T-helper 22 cell (primary cell): ENCODE measurements at places on chromosomes 2 and 18.

- no peak for DNase-seq
Measured at GRCh38 chr2:232088771-232089170, 127.3 kb downstream of the DIS3L2 start.

- DNase-seq, result no peak
Measured at GRCh38 chr2:48221846-48222516, 308.0 kb upstream of the STON1 start.

DNA sequence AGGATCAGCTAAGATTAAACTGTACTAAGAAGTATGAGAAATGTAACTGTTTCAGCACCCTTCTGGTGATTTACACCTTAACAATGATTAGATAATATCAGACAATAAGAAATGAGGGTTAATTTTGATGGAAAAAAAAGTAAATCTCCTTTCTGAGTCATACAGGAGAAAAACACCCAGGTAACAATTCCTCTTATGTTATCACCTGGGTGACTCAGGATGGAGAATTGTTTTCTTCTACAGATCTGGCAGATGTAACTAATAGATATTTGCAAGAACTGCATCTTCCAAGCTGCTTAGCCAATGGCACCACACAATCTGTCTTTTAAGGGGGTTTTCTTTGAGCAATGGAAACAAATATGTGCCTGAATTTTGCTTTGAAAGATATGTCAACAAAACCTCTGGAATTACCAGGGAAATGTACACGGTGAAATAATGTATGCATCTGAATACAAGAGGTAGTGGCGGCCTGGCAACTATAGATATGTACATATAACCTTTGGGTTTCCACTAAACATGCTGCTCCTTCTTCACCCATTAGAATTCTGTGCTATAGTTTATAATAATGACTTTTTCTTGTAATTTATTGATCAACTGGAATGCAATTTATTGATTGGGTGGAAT, 407.9 kb downstream of the CPS1 start:
- DNase-seq, result no peak

- no peak for DNase-seq
Measured at GRCh38 chr2:28658369-28658768, 93.3 kb upstream of the PPP1CB start.

DNA sequence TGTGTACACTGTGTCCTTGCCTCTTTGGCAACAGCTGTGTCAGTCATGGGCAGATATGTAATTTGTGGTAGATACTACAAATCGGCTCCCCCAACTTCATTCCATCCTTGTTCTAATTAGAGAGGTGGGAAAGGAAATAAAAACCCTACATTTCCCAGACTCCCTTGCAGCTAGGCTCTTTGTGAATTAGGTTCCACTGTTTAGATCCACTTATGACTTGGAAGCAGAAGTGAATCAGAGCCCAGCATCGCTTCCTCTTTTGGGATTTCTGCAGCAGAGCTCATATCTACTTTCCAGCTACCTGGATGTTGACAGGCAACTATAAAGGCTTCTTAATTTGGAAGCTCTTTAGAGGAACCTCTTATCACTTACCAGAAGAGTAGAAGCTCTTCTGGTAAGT, 34.1 kb upstream of the NARS1 start:
- DNase-seq, result no peak

- no peak for DNase-seq
Measured at GRCh38 chr2:4265936-4266335, 562.6 kb downstream of the DCDC2C start.

GRCh38 chr18:65938592-65939372, 188.0 kb downstream of the CDH7 start:
- DNase-seq, result no peak

- DNase-seq, result no peak
Measured at GRCh38 chr2:217466805-217467204, 536.0 kb downstream of the TNS1 start.

DNA sequence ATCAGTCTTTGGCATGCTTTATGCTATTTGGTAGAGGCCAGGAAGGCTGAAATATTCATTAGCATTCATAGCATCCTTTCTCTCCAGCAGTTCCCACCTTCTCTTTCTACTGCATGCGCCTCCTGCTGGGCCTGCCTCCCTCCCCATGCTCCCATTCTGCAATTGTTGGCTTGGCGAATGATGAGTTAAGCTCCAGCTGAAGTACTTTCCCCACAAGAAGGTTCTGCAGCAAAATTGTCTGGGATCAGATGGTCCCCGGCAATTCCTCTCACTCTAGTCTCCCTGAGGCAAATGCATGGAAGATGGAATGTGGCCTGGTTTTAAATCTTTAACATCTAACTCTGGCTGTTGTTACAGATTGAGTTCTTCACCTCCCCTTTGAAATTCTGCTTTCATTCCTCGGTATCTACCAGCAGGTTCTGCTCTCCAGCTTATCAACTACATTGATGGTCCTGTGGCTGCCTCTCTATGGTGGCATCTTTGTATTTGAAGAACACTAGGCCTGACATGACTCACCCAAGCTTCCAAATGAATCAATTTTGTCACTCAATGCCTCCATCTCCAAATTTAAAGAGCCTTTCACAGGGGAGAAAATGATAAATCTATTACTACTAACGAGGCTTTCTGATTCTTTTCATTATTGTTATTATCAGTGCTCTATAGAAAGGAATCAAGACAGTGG, 55.9 kb downstream of the KCTD18 start:
- no peak for DNase-seq

DNA sequence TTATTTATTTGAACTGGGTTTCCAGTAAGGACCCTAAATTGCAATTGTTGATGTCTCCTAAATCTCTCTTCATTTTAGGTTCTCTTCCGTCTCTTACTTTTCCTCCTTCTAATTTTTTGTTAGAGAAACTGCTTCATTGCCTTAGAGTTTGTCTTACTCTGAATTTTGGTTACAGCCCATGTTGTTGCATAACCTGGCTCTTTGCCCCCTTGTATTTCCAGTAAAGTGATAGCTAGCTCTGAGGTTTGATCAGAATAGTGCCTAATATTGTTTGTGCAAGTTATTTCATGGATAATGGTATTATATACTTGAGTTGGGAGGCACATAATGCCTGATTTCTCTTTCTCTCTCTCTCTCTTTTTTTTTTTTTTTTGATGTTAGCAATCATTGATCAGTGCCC, 71.8 kb downstream of the MGAT5 start:
- DNase-seq, result no peak

- no peak for DNase-seq
Measured at GRCh38 chr2:150449856-150450255, 37.6 kb downstream of the RND3 start.

DNA sequence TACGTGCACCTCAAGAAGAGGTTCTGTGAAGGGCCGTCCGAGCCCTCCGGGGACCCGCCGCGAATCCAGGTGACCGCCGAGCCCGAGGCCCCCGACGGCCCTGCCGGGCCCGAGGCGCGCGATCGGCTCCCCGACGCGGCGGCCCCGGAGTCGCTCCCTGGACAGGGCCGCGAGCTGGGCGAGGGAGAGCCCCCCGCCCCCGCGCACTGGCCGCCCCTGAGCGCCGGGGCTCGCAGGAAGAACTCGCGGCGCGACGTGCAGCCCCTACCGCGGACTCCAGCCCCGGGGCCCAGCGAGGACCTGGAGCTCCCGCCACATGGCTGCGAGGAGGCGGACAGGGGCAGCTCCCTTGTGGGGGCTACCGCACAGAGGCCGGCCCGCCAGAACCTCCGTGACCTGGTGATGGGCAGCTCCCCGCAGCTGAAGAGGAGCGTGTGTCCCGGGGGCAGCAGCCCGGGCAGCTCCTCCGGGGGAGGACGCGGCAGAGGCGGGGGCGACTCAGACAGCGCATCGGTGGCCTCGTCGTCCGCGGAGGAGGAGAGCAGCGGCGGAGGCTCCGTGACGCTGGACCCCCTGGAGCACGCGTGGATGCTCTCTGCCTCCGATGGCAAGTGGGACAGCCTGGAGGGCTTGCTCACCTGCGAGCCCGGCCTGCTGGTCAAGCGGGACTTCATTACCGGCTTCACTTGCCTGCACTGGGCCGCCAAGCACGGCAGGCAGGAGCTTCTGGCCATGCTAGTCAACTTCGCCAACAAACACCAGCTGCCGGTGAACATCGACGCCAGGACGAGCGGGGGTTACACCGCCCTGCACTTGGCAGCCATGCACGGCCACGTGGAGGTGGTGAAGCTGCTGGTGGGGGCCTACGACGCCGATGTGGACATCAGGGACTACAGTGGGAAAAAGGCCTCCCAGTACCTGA, 812 bp downstream of the SOWAHC start:
- DNase-seq, result no peak

- no peak for DNase-seq
Measured at GRCh38 chr2:30310371-30310770, 79.0 kb downstream of the LBH start.

DNA sequence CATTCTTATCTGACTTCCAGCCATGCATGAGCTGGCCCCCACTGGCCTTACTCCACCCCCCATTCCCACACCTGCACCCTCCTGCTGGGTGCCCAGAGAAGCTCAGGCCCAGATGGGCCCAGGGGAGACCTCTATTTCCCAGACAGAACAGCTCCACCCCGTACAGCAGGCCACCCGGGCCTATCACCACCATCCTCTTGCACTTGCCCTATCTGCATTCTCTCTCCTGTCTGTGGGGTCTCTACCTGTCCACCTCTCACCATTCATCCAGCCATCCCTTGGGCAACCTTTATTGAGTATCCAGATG, 25.3 kb upstream of the TNS1 start:
- no peak for DNase-seq
